ENCODE measurements at places on chromosomes 4 and X.

- no peak for DNase-seq
Observed at GRCh38 chr4:41148292-41148691, 66.0 kb downstream of the APBB2 start.

DNA sequence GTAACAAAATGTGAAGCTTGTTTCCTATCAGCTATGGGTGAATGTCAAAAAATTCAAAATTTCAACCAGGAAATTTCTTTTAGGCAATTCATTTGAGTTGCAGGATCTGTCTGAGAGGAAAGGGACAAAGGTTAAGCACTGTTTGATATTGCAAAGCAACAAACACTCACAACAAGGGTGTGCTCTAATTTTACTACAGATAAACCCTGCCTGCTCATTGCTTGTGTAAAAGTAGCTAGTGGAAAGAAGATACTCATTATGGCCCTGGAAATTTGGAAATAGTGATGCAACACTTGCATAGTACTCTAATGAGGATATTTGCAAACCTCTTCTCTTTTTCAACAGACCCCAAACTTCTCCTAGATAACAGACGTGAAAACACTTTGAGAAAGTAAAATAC is 27.1 kb downstream of the FAM47E start:
- DNase-seq: no peak

- DNase-seq: no peak
Observed at GRCh38 chrX:68748030-68748429, 80.8 kb upstream of the EFNB1 start.

DNA sequence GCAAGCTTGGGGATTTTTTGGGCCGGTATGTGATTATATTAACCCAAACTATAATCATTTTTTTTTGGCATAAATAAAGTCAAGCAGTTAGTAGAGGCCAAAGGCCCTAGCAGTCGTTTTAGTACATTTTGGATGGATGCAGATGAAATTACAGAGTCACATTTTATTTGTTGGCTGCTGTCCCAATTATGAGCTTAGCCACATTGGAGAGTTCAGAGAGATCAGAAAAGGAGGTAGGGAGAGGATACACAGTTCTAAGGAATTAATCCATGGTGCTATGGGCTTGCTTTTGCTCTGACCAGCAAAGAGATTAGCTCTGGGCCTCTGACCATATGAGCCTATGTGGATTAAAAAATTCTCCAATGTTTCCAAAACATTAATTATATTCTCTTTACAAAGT is 395.1 kb downstream of the RAPGEF2 start:
- DNase-seq: no peak

DNA sequence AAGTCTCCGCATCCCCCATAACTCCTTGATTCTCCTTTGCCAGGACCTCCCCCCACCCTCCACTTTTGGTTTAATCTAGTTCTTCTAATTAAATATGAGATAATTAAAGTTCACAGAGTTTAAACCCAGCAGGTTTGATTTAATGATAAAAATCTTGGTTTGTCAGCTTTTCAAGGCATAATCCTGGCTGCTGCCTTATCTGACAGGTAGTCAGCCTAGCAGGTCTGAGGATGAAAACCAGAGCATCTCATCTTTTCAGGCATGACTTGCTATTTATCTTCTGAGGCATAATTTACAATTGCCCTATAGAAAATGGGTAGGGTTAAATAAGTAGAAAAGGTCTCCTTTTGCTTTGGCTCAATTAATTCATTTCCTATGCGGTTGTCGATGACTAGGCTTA is 591.2 kb downstream of the RPA4 start:
- no peak for DNase-seq
